Inflammatory macrophage treated with lipopolysaccharide for 1 hour (primary cell): ENCODE measurements at places on chromosomes 5 and 9.

DNA sequence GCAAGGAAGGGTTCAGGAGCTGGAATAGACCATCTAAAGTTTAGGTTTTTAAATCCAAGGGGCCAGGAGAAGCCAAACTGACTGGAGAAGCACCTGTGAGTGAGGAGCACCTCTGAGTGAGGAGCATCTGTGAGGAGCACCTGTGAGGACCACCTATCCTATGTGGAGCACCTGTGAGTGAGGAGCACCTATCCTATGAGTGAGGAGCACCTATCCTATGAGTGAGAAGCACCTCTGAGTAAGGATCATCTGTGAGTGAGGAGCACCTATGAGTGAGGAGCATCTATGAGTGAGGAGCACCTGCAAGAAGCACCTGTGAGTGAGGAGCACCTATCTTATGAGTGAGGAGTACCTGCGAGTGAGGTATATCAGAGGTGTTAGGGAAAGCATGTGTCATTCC lies 8.0 kb upstream of the OR1Q1 start:
- DNase-seq = no peak

GRCh38 chr9:124120272-124120671 lies 108.7 kb downstream of the LHX2 start:
- DNase-seq = no peak

DNA sequence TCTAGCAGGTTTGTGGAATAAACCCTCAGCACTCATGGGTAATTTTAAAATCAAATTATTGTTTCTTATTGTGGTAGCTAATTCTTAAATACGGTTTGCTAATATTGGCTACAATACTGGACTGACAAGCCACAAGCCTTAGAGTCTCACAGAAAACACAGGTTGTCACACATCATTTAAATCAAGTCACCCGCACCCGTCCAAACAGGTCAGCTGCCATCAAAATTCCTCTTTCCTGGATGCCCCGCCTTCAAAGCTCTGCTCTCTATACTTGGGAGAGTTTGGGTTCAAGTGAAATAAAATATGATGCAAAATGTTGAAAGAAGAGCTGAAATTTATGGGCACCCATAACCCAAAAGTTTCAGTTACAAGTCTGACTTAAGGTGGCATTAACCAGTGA lies 12.3 kb upstream of the SUSD1 start:
- no peak for DNase-seq

- peak; percentile 3 for DNase-seq
Observed at GRCh38 chr5:80686757-80687156, 32.0 kb upstream of the DHFR start.

DNA sequence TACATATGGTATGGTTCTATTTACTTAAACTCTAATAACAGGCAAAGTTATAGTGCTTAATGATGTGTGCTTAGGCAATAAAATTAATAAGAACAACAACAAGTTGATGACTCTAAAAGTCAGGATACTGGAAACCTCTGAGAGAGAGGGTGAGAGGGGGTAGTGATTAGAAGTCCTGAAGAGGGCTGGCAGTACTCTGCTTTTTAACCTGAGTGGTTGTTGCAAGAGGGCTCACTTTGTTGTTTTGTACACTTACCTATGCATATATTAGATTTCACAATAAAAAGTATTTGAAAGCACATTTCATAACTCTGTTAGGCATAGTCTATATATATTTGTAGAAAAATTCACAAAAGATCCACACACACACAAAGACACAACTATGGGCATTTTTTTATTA lies 21.4 kb upstream of the ELL2 start:
- no peak for DNase-seq

- no peak for DNase-seq
Observed at GRCh38 chr5:43648499-43649124, 45.6 kb downstream of the NNT start.

DNA sequence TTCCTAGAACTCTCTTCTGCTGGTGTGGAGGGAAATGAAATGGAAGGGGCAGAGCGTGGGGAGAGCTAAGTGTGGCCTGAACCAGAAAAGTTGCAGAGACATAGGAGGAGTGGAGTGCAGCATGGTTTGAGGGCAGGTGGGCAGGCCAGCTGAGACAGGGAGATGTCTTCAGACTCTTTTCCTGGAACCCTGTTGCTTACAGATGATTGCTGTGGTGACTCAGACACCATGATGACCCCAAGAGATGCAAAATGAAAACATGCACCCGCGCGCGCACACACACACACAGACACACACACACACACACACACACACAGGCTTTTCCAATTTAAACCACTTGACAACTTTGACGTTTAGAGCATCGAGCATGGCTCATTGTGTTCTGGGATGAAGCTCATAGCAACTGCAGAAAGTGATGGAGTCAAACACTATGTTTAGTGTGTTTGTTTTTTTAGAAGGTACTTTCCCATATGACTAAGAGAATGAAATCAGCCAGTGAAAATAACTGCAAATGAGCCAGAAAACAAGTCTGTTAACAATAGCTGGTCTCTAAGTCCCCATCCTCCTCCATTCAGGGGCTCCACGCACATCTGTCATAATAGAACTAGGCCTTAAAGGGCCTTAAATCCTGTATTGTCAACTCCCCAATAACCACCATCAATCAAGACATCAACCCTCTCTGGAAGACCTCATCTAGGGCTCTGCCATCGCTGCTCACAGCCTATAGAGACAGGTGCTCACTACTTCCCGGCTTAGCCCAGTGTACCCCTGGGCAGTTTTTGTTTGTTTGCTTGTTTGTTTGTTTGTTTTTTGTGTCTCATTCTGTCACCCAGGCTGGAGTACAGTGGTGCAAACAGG lies 9.6 kb downstream of the TMOD1 start:
- DNase-seq = peak; percentile 43

GRCh38 chr9:127723444-127723843 lies 7.6 kb downstream of the TTC16 start:
- no peak for DNase-seq

DNA sequence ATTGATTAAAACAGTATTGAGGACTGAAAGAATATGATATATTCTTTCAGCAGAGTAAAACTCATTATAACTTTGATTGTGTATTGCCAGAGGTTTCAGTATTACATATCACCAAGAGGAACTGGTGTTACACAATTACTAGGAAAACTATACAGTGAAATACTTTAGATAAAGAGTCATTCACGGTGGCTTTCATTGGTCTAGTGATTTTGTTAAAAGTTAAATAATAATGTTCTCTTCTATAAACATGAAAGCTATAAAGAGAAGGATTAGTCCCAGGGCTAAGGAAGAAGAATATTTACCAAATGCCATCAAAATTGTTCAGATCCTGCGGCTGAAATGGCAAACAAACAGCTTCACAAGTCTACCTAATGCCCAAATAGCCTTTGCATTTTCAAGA lies 306.2 kb downstream of the SEMA5A start:
- DNase-seq = no peak

DNA sequence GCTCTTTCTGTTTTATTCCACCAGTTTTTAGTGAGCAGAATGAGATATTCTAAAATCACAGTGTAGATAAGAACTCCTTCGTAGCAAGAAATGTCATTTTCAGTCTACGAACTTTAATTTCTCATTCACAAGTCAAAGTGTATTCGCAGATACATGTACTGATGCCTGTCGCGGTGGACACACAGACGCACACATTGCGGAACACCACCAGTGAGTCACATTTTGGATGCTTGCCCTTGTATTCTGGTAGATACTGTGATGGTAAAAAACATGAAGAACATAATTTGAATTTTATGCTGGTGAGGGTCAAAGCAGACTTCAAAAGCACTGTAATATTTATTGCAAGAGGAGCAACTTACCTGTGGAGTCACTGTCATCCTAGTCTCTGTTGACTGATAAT lies 4.7 kb upstream of the C9orf57 start:
- DNase-seq = no peak

- DNase-seq = no peak
Observed at GRCh38 chr5:71841107-71841506, 122.0 kb downstream of the CARTPT start.

DNA sequence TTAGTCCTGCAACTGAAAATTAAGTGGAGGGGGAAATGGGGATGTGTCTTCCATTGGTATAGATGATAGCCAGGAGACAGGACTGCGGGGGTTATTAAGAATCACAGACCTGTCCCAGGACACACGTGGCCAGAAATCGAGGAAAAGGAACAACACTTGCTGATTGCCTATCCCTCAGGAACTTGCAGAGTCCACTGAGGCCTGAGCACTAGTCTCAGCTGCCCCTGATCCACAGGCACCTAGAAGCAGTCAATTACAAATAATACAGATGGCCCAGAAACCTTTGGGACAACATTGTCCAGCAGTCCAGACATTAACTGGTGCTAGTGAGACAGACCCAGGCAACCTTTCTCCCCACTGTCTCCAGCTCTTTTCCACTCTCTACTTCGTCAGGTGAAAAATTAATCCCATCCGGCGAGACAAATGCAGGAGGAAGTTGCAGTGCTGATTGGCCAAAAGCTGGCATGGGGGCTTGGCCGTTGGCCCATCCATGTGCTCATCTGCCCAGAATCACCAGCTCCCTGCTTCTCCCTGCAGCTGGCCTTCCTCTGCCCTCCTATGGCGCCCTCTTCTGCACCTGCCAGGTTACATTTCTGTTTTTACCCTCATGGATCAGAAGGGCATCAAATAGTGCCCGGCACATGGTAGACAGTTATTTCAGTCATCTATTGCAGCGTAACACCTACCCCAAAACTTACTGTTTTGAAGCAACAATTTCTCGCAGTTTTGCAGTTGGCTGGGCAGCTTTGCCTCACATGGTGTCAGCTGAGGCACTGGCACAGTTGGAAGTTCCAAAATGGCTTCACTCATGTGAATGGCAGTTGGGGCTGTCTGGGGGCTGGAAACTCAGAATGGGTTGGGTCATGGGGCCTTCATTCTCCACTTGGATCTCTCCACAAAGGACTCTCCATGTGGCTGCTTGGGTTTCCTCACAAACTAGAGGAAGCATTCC lies 3.6 kb upstream of the B4GALT1 start:
- peak; percentile 97 for DNase-seq

GRCh38 chr9:116115761-116116353 lies 37.7 kb upstream of the PAPPA start:
- DNase-seq = no peak

GRCh38 chr9:4987961-4988421 lies 2.9 kb downstream of the JAK2 start:
- peak; percentile 83 for DNase-seq

- DNase-seq = no peak
Observed at GRCh38 chr5:107878661-107879060, 207.9 kb upstream of the EFNA5 start.

DNA sequence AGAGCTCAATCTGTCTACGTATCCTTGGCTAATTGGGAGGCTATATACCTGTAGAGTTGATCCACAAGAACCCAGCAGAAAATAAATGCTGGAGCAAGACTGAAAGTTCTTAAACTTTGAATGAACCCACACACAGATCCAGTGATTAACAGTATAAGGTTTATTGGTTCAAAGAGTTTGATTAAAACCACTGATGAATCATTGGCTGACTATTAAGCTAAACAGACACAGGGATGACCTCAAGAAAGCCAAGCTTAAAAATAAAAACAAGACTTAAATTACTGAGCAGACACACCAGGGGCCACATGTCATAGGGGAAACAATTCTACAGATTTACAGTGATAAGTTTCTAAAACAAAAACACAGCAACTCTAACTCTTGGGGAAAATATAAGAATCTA lies 163.6 kb downstream of the SPATA31D1 start:
- no peak for DNase-seq

- no peak for DNase-seq
Observed at GRCh38 chr5:76376866-76377230, 26.2 kb upstream of the IQGAP2 start.

GRCh38 chr9:111886983-111887718 lies 9.5 kb upstream of the UGCG start:
- DNase-seq = no peak

GRCh38 chr5:513216-514100 lies 10.8 kb downstream of the SLC9A3 start:
- peak; percentile 11 for DNase-seq

DNA sequence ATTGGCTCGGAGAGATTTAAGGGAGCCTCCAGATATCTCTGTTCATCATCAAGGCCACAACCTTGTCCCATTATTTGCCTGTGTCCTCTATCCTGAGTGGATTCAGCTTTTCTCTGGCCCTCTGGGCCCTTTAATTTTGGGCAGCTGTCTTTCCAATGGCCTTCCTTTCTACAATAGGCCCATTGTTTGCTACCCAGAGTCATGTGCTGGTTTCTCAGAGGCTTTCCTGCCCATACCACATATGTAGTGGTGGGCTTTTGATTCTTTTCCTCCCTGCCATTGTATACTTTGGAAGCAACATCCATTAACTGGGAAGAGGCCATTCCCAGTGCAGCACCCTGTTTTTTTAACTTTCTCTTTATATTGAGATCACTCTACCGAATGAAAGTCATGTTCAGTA lies 233.9 kb upstream of the SGCD start:
- no peak for DNase-seq

DNA sequence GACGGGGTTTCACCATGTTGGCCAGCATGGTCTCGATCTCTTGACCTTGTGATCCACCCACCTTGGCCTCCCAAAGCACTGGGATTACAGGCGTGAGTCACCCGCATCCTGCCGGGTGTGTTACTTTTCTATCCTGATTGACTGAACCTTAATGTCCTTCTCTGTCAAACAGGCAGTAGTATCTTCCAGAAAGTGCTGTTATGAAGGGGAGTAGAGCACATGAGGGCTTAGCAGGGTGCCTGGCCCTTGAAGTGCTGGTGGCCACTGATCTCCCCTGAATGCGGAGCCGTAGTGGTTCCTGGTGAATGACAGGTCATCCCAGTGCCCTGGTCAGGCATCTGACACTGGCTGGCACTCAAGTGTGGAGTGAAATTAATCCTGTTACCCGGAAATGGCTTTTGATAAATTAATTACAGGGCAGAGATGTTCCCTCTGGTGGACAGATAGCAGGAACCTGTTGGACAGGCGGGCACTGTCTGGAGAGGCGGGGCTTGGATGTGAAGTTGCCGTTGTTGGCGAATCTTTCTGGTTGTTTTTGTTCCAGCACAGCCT lies 28.4 kb downstream of the PRRC2B start:
- no peak for DNase-seq

DNA sequence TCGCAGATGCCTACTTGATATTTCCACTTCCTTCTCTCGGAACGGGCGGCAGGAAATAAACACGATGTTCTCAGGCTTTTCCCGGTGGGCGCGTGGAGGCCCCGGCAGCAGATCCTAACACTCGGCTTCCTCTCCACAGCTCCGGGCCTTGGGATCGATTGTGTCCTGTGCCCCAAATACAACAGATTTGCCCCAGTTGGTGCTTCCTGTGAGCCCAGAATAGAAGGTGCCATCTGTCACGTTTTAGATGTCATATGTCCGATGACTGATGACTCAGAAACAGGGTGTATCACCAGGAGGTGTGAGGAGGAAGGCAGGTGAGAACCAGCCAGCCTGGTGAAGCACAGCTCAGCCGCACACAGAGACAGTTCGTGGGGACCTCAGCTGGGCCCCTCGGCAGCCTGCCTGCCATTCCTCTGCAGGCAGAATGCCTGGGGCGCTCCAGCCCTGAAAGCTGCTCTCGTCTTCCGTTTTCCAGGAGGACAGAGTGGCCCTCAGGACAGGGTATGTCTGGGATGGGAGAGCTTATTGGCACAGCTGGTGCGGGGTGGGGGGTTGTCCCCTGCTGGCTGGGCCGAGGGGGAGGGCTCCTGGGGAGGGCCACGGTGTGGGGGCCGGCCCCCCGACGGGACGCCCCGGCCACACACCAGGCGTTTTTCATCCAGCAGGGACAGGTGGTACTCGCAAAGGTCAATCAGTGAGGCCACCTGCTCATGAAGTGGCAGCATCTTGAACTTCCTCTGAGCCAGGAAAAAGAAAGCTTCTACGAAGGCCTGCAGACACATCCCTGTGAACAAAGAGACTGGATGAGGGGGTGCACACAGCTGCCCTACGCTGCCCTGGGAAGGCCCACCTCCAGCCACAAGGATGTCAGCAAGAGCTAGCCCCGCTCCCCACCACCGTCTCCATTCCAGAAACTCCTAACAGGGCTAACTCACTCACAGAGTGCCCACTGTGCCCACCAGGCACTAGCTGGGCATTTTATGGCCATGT lies 171.0 kb downstream of the DAB2IP start:
- no peak for DNase-seq
